Mammary epithelial cell (primary cell): ENCODE measurements at places on chromosomes 2 and 18.

- peak; percentile 82 for DNase-seq
Measured at GRCh38 chr2:28681158-28681571, 70.5 kb upstream of the PPP1CB start.

DNA sequence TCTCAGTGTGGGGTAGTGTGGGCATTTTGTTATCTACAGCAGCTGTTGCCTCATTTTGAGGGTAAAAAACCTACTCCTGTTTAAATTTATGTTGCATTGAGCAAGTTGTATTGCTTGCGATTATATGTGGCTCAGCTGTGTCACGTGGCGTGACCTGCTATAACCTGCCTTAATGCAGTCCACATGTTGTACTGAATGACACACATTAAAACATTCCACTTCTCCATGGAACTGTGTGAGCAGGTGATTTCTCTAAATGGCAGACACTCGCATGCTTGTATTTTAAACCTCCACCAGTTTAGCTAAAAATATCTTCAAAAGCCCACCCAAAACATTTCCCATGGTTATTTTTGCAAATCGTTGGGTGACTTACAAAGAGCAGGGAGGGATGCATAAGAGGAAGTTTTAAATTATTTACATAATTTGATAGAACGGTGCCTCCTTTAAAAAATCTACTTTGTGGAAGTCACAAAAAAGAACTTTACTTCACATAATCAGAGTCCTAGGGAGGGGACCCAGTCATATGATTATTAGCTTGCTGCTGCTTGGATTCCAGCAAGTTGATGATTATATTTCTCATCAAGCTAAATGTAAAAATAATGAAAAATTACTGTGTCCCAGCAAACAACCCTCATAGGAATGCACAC lies 163.3 kb upstream of the ZEB2 start:
- DNase-seq, result no peak

- DNase-seq, result peak; percentile 35
Measured at GRCh38 chr2:187842978-187843847, 289.0 kb upstream of the TFPI start.

GRCh38 chr2:144516981-144517865 lies 2.7 kb downstream of the ZEB2 start:
- DNase-seq, result peak; percentile 68

- DNase-seq, result no peak
Measured at GRCh38 chr18:5282770-5283169, 12.8 kb downstream of the ZBTB14 start.

DNA sequence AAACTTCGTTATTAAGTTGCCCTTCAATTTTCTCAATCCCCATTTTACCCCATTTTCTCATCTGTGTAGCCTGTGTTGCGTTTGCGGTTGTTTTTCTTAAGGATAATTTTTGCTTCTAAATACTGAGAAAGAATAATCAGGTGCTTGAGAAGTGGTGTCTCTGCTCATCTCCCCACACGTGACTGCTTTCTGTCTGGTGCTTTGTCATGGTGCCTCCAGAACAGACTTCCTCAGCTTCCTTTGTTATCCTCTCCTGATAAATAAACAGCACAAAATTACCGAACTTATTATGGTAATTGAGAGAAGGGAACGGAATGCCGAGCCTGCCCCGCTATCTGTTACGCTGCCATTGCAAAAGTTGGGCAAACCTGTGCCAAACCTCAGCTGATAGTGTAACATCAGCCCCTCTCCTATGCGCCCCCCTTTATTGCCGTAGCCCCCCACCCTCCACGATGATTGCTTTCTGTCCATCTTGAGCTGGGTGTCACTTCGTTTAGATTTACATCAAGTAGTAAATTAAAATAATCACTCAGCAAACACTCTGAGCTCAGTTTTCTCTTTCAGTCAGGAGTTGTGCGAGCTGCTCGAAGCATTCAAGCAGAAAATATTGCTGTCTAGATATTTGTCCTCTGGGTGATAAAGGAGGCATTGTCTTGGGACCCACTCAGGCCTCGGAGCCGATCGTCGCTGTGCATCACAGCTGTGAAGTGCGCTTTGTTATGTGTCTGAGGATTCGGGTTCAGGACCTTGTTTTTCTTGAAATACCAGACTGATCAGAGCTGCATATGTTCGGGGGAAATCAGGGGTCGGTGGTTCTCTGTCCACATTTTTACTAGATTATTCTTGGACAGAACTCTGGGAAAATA lies 1008.5 kb upstream of the FANCL start:
- no peak for DNase-seq

DNA sequence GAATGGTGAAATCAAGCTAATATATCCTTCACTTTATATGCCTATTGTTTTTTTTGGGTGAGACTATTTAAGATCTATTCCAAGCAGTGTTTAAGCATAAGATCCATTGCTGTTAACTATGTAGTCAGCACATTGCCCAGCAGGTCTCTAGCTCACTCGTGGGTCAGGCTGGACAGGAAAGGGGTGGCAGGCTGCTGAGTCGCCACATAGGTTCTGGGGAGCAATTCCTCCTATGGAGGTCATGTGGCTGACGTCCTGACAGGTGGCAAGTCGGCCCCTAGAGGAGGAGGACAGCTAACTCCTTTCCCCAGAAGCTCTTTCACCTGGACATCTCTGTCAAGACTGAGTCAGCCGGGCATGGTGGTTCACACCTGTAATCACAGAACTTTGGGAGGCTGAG lies 13.9 kb upstream of the RAB31 start:
- DNase-seq, result no peak

DNA sequence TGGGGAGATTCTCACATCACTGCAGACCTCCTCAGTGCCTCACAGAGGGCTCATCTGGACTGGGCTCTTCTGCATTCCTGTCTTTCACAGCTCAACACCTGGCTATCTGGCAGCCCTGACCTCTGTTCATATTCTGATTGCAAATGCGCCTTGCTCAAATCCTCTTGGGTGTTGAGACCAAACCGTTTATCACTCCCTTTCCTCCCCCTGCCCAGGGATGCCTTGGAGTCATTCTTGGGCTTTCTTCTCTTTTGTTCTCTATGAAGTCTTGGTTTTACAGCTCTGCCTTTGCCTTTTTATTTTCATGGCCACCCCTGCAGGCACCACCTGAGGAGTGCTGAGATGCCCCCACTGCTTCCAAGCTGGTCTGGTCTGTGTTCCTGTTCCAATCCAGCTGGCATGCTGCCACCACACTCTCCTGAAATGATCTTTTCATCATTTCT lies 26.3 kb downstream of the TUBB6 start:
- no peak for DNase-seq

DNA sequence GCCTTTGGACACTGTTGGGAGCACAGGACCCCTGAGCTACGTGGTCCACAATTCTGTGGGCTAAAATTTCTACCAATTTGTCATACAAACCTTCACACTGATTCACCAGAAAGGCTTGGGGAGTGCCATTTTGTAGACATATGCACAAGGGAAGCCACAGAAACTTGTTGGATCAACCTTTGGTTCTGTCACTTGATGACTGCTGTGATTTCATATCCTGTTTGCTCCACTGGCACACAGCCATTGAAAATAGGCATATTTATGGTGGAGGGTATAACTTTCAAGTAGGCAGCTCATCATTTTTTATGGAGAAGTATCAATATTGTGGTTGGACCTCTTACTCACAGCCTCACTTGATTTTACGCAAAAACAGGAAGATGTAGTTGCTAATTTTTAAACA lies 10.5 kb downstream of the NAPG start:
- peak; percentile 37 for DNase-seq
